ENCODE measurements at places on chromosomes 11 and 22. TPM values are rescaled to one million over a fixed set of nuclear protein-coding genes. Genes with fewer than 3 reads are reported as not detected.

GPR83 gene
- 0.11 TPM for total RNA-seq

POU2AF3 gene
- total RNA-seq, result not detected

MTCH2 gene
- 104 TPM for total RNA-seq

DNAJC24 gene
- total RNA-seq, result 21.0 TPM

BCL2L13 gene
- total RNA-seq, result 28.6 TPM

ESAM gene
- total RNA-seq, result 0.50 TPM

KCNQ1 gene
- 5.7 TPM for total RNA-seq

HORMAD2 gene
- total RNA-seq, result 0.45 TPM

SNU13 gene
- 215 TPM for total RNA-seq

CFL1 gene
- 1,805 TPM for total RNA-seq

RASSF7 gene
- 22.3 TPM for total RNA-seq

MS4A12 gene
- total RNA-seq, result not detected

Measured in T-helper 2 cell treated with Interferon-gamma antibody and Interleukin-4, amounts not matched to agents 100 ng/mL and 5 ng/mL, for 36 hours (primary cell).